Muscle of leg (tissue), 16 donors: ENCODE measurements at places on chromosomes 6 and 20. TPM values are rescaled to one million over a fixed set of nuclear protein-coding genes. Genes with fewer than 3 reads are reported as not detected.

DNA sequence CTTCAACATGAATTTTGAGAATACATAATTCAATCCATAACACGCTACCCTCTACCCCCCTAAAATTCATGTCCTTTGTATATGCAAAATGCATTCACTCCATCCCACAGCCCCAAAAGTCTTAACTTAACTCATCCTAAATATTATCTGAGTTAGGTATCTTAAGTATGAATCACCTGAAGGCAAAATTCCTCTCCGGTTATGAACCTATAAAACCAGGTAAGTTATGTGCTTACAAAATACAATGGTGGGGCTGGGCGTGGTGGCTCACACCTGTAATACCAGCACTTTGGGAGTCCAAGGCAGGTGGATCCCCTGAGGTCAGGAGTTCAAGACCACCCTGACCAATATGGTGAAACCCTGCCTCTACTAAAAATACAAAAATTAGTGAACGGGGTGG is 23.5 kb upstream of the PRSS35 start:
- no peak overlapping the region for H3K4me3 ChIP-seq
- no peak overlapping the region for H3K27ac ChIP-seq
- no peaks in the 10 kb centered on the region for H3K27me3 ChIP-seq
- no peaks in the 10 kb centered on the region for H3K4me1 ChIP-seq
- no peak for DNase-seq

DNA sequence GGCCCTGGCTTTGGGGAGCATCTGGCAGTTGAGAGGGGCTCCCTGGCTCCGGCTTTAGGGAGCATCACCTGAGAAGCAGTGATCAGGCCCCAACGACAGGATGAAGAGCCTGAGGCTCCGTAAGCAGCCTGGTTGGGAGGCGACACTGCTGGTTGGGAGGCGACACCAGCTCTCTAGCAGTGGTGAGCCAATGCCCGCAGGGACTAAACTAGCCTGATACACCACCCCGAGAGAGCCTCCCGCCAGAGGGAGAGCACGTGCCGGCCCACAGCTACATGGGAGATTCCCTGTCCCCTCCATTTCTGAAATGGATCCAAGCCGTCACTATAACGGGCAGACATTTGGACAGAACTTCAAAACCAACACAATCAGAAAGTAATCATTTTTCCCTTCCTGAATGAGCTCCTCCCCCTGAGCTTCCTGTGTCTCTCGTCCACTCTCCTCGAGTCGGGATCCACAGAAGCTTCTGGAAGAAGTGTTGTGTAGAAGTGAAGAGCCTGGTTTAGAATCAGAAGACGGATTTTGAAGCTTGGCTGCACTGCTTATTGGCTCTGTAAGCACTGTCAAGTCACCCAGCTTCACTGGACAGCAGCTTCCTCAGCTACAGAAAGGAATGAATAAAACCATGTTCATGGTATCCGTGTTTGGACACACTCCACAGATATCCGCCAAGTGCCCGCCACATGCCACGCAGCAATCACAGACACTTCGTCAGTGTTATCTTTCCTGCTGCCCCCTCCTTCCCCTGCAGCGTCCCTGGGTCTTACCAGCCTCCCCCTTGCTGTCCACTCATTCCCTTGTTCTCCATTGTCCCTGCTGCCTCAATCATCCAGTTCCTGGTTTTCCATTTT is 199.6 kb downstream of the TTLL2 start:
- peaks cover 2% of the 10 kb centered on the region for H3K27me3 ChIP-seq
- no peaks in the 10 kb centered on the region for H3K36me3 ChIP-seq

DNA sequence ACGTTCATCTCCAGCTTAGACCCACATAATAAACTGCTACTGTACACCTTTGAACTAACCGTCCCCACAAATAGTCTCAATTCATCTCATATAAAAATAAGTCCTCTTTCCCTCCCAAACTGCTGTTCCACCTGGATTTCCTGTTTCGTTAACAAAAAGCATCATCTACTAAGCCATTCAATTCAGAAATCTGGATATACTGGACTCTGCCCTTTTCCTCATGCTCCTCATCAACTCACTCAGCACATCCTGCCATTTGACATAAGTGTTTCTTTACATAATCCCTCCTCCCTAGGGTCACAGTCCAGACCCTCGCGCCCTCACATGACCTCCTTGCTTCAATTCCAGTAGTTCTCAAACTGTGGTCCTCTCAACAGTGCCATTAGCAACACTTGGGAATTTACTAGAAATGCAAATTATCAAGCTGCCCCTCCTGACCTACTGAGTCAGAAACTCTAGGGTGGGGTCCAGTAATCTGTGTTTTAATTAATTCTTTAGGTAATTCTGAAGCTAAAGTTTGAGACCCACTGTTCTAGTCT is 4.5 kb downstream of the MKKS start:
- H3K4me3 ChIP-seq, result no peak overlapping the region
- DNase-seq, result no peak
- H3K4me1 ChIP-seq, result peaks cover 7% of the 10 kb centered on the region
- H3K27me3 ChIP-seq, result no peaks in the 10 kb centered on the region

SCUBE3 gene
- 0.40 TPM for total RNA-seq

- no peaks in the 10 kb centered on the region for H3K4me1 ChIP-seq
- H3K4me3 ChIP-seq, result no peak overlapping the region
- no peak for DNase-seq
- no peaks in the 10 kb centered on the region for H3K36me3 ChIP-seq
- no peak overlapping the region for H3K27ac ChIP-seq
- H3K27me3 ChIP-seq, result no peaks in the 10 kb centered on the region
Measured at GRCh38 chr20:7347409-7347808, 579.9 kb downstream of the BMP2 start.

- H3K27me3 ChIP-seq, result no peaks in the 10 kb centered on the region
- no peak for DNase-seq
- no peaks in the 10 kb centered on the region for H3K4me1 ChIP-seq
- H3K4me3 ChIP-seq, result no peak overlapping the region
- H3K27ac ChIP-seq, result no peak overlapping the region
- H3K36me3 ChIP-seq, result no peaks in the 10 kb centered on the region
Measured at GRCh38 chr20:16974080-16974854, 226.1 kb downstream of the OTOR start.
